ENCODE measurements at places on chromosomes 1 and 21.

DNA sequence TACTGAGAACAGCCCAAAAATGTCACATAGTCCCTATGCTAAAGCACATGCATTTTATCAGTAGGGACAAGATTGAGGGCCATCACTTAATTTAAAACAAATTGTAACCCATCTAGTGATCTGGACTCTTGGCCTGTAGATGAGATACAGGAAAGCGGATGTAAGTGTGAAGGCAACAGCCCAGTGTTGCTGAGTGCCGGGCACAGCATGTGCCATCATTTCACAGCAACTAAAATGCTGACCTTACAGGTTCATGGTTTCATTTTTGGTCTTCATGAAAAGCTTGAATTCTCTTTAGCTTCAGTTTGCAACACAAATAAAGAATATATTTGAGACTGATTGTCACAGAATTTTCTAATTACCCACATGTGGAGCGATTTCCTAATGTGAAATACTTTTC, 5.8 kb downstream of the COG2 start:
- H3K4me3 ChIP-seq, result no peak overlapping the region
- no peaks in the 10 kb centered on the region for H3K27me3 ChIP-seq
- peaks cover 22% of the 10 kb centered on the region for H3K36me3 ChIP-seq
- peaks cover 16% of the 10 kb centered on the region for H3K4me1 ChIP-seq

GRCh38 chr1:17148950-17149608, 29.8 kb upstream of the PADI2 start:
- H3K4me1 ChIP-seq, result no peaks in the 10 kb centered on the region
- no peak overlapping the region for H3K27ac ChIP-seq
- DNase-seq, result no peak
- H3K4me3 ChIP-seq, result no peak overlapping the region
- H3K36me3 ChIP-seq, result no peaks in the 10 kb centered on the region
- peaks cover 2% of the 10 kb centered on the region for H3K27me3 ChIP-seq

DNA sequence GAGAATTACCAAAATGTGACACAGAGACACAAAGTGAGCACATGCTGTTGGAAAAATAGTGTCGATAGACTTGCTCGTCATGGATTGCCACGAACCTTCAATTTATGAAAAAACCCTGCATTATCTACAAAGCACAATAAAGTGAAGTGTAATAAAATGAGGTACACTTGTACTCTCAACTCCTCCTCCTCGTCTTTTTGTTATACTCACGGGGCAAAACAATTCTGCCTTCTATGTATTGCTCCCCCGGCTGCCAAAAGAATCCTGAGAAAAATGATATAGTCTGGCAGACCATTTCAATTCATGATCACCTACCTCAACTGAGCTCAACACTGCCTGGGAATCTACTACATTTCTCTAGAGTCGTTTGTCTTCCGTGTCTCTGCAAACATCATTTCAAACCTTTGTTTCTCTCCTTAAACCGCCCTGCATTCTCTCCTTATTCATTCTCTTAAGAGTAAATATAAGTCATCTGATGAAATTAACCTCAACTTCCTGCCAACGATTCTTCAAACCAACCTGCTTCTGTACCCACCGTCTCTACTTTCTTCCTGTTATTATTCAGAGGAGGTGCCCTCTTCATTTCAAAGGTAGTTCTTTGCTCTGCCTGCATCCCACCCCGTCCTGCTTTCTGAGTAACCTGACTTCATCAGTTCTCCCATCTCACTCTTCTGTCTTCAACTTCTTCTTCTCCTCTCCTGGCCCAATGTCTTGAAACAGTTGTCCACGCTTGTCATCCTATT, 12.9 kb upstream of the IL19 start:
- peaks cover 14% of the 10 kb centered on the region for H3K27me3 ChIP-seq
- no peak for DNase-seq
- H3K36me3 ChIP-seq, result no peaks in the 10 kb centered on the region
- no peak overlapping the region for H3K4me3 ChIP-seq
- peaks cover 3% of the 10 kb centered on the region for H3K4me1 ChIP-seq
- no peak overlapping the region for H3K27ac ChIP-seq

- H3K4me1 ChIP-seq, result peaks cover 39% of the 10 kb centered on the region
- no peaks in the 10 kb centered on the region for H3K27me3 ChIP-seq
- H3K4me3 ChIP-seq, result no peak overlapping the region
- no peak overlapping the region for H3K27ac ChIP-seq
Measured at GRCh38 chr1:2255420-2256369, 27.6 kb downstream of the SKI start.

GRCh38 chr1:109266965-109267364, 16.0 kb downstream of the PSRC1 start:
- H3K27me3 ChIP-seq, result no peaks in the 10 kb centered on the region
- no peak for DNase-seq
- no peak overlapping the region for H3K27ac ChIP-seq
- peaks cover 5% of the 10 kb centered on the region for H3K4me1 ChIP-seq
- no peak overlapping the region for H3K4me3 ChIP-seq

DNA sequence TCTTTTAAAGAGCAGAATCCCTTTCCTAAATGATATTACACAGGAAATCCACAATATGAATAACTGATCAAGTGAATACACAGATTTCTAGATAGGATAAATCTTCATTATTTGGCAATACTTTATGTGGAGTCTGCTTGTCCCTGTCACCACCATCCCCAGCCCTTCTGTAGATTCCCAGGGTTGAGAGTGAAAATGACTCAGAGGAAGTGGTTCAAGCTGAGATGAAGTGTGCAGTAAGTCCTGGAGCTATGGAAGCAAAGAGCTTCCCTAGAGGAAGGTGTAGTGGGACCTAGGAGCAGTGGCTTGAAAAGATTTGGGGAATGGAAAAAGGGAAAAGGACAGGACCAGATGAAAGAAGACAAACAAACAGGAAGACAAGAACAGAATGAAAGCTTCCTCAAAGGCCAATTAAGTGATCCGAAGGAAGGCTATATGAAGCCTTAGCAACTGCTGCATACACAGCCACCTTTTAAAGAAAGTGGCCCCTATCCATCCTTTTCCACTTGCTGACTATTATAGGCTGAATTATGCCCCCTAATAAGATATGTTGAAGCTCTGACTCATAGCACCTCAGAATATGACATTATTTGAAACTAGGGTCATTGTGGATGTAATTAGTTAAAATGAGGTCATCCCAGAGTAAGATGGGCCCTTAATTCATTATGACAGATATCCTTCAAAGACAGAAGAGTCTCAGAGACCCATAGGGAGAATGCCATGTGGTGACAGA, 96.5 kb upstream of the CAMK1G start:
- DNase-seq, result no peak
- peaks cover 20% of the 10 kb centered on the region for H3K4me1 ChIP-seq
- H3K27me3 ChIP-seq, result peaks cover 9% of the 10 kb centered on the region
- no peak overlapping the region for H3K27ac ChIP-seq
- no peaks in the 10 kb centered on the region for H3K36me3 ChIP-seq

DNA sequence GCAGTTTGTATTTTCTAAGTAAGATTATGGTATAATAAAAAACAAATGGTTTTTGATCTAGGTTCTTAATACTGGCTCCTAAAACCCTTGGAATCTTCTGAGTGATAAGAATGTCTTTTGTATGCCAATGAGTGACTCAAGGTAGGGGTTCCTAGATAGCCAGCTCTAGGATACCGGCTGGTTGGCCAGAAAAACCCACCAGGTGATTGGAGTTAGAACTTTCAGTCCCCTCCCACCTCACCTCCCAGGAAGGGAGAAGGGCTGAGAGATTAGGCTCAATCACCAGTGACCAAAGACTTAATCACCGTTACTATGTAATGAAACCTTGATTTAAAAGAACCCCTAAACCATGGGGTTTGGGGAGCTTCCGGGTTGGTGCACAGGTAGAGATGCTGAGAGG, 8.7 kb upstream of the BRDT start:
- no peaks in the 10 kb centered on the region for H3K4me1 ChIP-seq
- H3K27me3 ChIP-seq, result no peaks in the 10 kb centered on the region
- DNase-seq, result no peak
- no peak overlapping the region for H3K27ac ChIP-seq

GRCh38 chr1:109786531-109787021, 22.9 kb upstream of the EPS8L3 start:
- no peaks in the 10 kb centered on the region for H3K27me3 ChIP-seq
- H3K4me1 ChIP-seq, result peaks cover 90% of the 10 kb centered on the region
- H3K36me3 ChIP-seq, result no peaks in the 10 kb centered on the region
- DNase-seq, result no peak
- no peak overlapping the region for H3K4me3 ChIP-seq
- peak overlapping the region; percentile 96 for H3K27ac ChIP-seq

GRCh38 chr1:150464422-150464826, 22.8 kb upstream of the TARS2 start:
- DNase-seq, result no peak
- peak overlapping the region; percentile 40 for H3K27ac ChIP-seq
- H3K27me3 ChIP-seq, result no peaks in the 10 kb centered on the region
- peaks cover 16% of the 10 kb centered on the region for H3K36me3 ChIP-seq
- no peaks in the 10 kb centered on the region for H3K4me1 ChIP-seq

DNA sequence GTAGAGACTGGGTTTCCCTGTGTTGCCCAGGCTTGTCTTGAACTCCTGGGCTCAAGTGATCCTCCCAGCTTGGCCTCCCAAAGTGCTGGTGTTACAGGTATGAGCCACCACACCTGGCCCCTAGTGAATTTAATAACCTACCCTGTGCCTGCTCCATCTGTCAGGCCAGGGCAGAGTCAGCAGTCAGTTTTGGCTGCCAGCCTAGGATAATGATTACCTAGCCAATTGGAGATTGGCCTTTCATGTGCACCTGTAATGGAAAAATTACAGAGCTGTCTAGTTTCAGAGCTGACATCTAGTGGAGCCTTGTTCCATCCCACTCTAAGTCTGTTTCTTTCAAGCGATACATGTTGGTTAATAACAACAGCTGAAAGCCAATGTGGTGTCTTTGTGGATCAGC, 92.0 kb downstream of the DIRAS3 start:
- no peaks in the 10 kb centered on the region for H3K27me3 ChIP-seq
- H3K4me1 ChIP-seq, result peaks cover 25% of the 10 kb centered on the region

DNA sequence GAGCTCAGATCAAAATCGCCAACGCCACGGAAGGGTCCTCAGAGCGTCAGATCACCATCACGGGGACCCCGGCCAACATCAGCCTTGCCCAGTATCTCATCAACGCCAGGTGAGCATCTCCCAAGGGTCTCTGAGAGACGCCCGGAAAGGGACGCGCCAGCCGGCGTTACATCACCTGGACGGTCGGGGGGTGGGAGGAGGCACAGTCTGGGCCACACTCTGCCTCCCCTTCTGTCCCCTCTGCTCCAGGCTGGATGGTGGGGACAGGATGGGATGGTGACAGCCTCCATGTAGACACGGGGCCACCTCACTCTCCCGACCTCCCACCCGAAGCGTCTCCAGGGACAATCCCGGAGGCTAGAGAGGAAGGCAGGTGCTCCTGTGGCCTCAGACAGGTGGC, 41.5 kb upstream of the COL6A1 start:
- no peak overlapping the region for H3K4me3 ChIP-seq
- no peak for DNase-seq
- no peaks in the 10 kb centered on the region for H3K36me3 ChIP-seq
- H3K4me1 ChIP-seq, result peaks cover 7% of the 10 kb centered on the region
- peaks cover 10% of the 10 kb centered on the region for H3K27me3 ChIP-seq

DNA sequence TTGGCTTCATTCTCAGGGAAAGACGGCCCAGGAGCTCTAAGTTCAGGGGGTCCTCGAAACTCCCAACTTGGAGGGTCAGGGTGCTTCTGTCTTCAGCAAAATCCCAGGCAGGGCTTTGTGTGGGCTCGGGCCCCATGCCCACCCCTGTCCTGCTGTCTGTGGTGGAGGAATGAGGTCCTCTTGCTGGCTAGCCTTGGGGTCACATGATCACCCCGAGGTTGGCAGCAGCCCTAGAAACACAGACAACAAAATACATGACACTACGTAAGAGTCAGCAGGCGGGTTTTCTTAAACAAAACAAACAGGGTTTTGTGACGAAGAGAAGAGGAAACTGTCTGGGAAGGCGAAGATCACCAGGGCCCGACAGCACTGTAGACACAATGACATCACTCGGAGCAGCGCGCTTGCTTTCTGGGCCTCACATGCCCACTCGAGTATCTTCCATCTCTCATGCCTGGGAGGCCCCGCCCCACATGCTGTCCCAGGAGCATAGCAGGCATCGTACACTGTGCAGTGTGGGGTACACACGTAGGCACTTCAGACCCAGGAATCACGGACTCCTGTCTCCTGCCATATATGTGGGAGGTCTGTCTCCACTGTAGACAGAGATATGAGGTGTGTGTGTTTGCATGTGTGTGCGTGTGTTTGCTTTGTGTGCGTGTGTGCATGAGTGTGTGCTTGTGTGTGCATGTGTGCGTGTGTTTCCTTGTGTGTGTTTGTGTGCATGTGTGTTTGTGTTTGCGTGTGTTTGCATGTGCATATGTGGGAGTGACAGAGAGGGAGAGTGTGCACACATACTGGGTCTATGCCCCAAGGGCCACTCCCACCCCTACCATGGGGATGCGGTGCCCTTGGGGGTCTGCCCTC, 94.7 kb downstream of the SIK1 start:
- DNase-seq, result no peak
- H3K36me3 ChIP-seq, result no peaks in the 10 kb centered on the region
- no peak overlapping the region for H3K4me3 ChIP-seq
- peak overlapping the region; percentile 99 for H3K27ac ChIP-seq
- H3K27me3 ChIP-seq, result no peaks in the 10 kb centered on the region

- H3K36me3 ChIP-seq, result peaks cover 33% of the 10 kb centered on the region
- no peak overlapping the region for H3K27ac ChIP-seq
- DNase-seq, result no peak
- H3K27me3 ChIP-seq, result no peaks in the 10 kb centered on the region
Measured at GRCh38 chr1:20834780-20835179, 47.7 kb upstream of the HP1BP3 start.

DNA sequence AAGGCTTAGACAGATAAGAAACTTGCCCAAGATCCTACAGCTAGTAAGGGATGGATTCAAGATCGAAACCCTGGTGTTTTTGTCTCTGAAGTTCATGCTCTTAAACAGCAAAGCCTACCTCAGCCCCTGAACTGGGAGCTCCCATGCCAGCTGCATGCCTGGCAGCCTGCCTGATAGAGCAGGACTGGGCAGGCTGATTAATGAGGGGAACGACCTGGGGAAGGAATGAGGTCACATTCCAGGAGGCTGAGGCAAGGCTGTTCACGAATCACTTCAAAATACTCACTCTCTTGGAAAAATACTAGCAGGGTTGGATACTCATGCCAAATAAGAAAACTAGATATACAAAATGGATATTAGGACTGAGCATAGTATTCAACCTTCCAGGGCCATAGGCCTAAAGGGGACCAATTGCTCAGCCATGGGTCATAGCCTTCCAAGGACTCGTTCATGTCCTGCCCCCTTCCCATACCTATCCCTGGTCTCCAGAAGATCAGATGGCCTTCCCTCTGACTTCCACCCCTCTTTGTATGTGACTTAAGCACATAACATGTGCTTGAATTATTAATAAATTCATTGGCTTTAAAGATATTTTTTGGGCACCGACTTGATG, 15.6 kb upstream of the TACSTD2 start:
- no peak overlapping the region for H3K4me3 ChIP-seq
- peaks cover 22% of the 10 kb centered on the region for H3K4me1 ChIP-seq
- no peaks in the 10 kb centered on the region for H3K27me3 ChIP-seq
- peak overlapping the region; percentile 32 for H3K27ac ChIP-seq
- no peak for DNase-seq

- no peaks in the 10 kb centered on the region for H3K36me3 ChIP-seq
- no peak overlapping the region for H3K4me3 ChIP-seq
- DNase-seq, result no peak
- peaks cover 7% of the 10 kb centered on the region for H3K4me1 ChIP-seq
Measured at GRCh38 chr1:176612791-176613190, 149.8 kb downstream of the PAPPA2 start.

Data from mesothelial cell of epicardium (in vitro differentiated cells).